T47D (cell line): ENCODE measurements at places on chromosomes 6 and 20.

DNA sequence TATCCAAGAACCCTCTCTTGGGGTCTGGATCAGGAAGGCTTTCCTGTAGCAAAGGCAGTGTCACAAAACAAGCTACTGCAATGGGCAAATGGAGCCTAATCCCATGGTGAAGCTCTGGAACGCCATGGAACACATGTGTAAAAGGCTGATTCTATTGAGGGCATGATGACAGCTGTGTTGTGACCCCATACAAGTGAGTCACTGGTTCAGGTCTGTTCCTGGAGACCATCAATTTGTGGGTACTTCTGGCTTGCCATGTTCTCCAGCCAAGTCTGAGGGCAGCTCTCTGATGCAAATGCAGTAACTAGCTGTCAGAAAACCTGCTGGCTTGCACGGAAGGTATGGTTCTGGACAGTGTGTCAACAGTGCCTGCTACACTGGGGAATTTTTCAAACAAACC, 33.3 kb upstream of the ECHDC1 start:
- no peak for DNase-seq

GRCh38 chr6:110581679-110582078, 105.3 kb upstream of the SLC22A16 start:
- DNase-seq = no peak

DNA sequence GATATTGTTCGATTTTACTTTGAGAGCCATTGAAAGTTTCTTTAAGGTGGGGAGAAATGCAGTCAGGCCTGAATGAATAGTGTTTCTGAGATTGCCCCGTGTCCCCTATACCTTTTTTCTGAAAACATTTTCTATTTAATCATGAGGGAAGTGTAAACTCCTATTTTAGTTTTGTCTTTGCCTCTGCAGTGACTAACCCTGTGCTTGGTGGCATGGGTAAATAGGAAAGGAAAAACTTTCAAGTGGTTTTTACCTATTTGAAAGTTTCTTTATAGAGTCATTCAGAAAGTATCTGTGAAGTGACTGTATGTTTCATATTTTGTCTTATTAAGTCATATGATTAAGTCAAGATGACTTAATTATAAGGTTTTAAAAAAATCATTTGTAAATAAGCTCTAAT, 14.5 kb downstream of the SNRNP48 start:
- DNase-seq = no peak

GRCh38 chr6:22445946-22446345, 123.4 kb upstream of the HDGFL1 start:
- no peak for DNase-seq

GRCh38 chr6:17985934-17986655, 1.3 kb downstream of the KIF13A start:
- DNase-seq = no peak

DNA sequence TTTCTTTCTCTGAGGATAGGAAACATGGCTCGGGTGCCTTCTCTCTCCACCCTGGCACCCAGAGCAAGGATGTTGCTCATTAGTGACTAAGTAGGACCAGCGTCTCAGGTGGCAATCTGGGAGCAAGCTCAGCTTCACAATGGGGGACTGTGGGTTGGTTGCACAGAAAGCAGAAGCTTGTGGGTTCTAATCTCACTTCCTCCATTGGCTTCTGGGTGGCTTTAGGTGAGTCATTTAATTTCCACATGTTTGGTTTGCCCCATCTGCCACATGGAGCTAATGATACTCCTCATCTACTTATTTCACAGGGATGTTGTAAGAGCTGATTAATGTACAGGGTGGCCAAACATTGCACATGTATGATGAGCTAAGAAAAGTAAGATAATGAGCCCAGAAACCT, 54.8 kb upstream of the AKIRIN2 start:
- DNase-seq = no peak

- no peak for DNase-seq
Measured at GRCh38 chr6:160979061-160979708, 12.4 kb upstream of the MAP3K4 start.

DNA sequence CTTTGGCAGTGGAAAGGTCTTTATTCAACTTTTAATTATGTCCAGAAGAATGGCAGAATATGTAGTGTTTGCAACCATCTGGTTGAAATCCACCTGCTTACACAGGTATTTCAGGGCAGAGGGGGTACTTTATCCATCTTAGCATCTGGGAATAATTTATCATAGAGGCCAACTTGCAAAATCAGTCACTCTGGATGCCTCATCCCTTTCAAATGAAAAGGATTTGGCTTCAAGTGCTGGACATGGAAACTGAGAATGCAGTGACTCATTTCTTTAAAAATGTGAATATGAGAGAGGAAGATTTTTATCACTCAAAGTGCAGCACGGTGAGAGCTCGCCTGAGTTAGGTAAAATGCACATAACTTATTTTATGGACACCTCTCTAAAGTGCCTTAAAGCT, 758.3 kb downstream of the KIF16B start:
- no peak for DNase-seq

GRCh38 chr20:58011947-58012610, 216.4 kb downstream of the ANKRD60 start:
- no peak for DNase-seq

DNA sequence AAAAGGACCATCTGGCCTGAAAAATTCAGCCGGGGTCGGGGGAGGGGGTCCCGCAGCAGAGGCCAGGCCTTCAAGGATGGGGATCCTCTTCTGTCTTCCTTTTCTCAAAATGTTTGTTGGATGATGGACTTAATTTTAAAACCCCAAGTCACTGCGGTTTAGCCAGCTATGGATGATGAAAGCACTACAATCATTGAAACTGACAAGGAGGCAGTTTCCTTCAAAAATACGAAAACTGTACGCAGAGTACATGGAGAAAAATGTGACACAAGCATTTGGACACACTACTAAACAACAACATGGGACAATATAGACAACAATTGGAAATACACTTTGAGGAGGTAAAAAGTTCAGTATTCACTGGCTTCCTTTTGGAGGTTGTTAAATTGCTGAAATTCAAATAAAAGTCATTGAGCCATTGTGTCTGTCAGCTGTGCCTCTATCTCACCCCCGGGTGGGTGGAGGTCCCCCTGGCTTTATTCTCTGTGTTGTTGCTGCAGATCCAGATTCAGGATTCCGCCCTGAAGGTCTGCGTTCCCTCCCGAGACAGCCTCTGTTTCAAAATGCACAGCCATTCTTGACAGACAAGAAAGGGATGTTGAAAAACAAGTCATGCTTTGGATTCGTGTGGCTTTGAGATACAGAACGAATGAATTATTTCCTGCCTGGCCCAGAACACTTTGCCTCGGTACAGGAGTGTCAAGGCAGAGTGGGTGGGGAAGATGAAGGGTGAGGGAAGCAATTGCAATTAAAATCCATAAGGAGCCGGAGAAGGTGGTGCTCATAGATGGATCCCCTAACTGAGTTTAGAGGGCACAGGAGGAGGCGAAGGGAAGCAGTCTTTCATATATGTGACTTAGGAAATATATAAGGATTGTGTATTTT, 118.2 kb downstream of the TTLL2 start:
- no peak for DNase-seq
